ENCODE measurements at places on chromosomes 4 and X.

DNA sequence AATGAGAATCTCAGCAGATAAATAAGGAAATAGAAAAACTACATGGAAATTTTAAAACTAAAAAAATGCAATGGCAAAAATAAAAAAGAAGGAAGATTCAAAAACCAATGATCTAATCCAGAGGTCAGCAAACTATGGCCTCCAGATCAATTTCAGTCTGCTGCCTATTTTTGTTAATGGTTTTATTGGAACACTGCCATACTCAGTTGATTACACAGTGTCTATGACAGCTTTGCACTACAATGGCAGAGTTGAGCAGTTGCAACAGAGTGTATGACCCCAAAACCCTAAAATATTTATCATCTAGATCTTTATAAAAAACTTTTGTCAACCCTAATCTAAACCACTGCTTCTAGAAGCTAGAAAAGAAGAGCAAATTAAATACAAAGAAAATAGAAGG lies 170.3 kb downstream of the RAB28 start:
- no peak for DNase-seq

DNA sequence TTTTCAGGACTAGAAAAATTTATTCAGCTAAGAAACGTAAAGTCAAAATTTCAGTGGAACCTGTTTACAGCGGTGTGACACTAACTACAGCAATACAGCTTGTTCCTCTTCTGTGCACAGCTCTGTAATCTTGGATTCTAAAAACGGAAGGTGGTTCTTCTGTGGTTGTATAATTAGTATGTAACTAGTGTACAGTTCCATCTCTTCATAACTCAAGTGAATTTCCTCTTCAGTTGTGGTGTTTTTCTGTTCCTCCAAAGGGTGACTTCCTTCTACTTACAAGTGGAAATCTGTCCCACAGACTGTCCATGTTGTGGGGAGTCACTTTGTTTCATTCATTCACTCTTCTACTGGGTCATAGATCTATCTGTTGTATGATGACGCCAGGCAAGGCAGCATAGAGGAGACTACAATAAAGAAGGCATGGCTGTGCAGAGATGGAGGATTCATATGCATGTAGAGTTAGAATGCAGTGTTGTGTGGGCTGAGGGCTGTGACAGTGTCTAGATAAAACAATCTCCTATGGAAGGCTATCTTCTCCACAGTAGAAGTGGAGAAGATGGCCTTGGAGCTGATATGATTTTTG lies 5.4 kb downstream of the DAPP1 start:
- no peak for DNase-seq

DNA sequence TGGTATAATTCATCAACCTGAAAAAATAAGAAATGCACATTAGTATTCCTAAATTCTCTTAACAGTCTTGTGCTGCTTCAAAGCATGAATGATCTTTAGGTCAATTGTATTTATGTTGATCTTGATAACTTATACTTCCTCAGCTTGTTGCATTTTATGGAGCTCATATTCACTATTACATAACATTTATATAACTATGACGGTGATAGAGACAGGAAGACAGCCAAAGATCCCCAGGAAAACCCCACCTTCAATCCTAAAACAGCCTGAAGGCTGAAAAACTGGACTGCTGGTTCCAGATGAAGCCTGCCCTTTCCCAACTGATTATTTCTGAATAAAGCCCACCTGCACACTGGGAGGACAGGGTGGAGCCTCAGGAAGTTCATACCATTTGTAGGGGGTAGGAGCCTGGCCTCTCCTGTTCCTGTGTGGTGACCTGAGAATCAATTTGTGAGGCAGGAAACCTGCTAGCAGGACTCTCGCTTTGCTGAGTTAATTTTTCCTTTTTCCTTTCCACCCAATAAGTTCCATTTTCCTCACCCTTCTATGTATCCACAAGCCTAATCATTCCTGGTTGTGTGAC lies 30.5 kb downstream of the MAGEC1 start:
- DNase-seq, result no peak

DNA sequence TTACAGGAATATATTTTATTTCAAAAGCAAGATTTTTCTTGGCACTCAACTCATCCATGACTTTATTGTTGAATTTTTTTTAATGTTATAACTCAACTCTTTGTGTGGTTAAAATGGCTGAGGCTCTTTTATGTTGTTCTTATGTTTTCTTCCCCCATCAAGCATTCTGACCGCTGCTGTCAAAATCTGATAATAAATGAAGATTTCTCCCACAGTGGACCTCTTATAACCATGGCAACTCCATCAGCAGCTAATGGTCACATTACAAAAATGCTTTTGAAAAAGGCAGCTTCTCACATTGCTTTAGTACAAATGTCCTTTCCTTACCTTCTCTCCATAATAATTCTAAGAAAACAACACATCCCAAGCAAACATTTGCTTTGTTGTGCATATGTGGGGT lies 96.0 kb upstream of the ATOH1 start:
- no peak for DNase-seq

GRCh38 chr4:118357601-118358000 lies 4.8 kb upstream of the PRSS12 start:
- DNase-seq, result no peak

DNA sequence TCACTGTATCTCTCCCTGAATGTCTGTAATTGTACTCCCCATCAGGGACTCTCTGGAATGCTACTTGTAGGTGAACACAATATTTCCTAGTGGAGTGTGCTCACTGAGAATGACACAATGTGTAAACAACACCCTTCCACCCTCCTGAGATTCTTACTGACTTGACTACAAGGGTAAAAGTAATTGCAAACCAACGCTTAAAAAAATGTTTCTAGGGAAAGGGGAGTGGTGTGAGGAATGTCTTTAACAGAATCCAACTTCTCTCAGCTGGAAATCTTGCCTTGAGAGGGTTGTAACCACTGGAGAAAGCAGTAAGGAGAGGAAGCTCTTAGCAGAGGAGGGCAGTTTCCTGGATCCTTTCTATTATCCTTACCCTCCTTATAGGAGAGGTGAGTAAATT lies 5.1 kb upstream of the RAPGEF2 start:
- DNase-seq, result no peak

DNA sequence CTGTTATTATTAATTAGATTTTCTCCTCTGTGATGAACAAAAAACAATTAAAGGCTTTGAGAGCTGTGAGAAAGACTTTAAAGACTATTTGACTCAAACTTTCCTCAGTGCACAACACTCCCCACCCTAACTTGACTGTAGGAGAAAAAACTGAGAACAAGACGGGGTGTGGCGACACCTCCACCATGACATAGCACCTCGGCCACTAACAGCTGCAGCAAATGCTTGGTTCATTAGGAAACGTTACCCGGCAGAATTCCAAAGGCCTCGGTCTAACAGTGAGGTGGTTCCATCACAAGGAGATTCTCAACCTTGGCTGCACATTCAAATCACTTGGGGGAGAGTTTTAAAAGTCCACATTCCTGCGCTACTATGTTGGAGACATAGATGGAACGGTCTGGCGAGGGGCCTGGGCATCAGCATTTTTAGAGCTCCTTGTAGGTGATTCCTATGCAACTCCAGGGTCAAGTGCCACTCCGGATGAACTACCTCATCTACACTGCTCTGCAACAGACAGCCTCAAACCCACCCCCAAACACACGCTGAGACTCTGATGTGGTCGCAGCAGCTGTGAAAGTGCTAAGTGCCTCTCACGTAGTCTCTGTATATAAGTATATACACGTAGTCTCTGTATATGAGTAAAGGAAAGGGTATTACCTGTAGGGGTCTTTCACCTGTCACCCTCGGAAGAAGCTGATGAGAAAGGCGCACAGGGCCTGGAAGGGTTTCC lies 1.0 kb downstream of the FGFBP2 start:
- no peak for DNase-seq

DNA sequence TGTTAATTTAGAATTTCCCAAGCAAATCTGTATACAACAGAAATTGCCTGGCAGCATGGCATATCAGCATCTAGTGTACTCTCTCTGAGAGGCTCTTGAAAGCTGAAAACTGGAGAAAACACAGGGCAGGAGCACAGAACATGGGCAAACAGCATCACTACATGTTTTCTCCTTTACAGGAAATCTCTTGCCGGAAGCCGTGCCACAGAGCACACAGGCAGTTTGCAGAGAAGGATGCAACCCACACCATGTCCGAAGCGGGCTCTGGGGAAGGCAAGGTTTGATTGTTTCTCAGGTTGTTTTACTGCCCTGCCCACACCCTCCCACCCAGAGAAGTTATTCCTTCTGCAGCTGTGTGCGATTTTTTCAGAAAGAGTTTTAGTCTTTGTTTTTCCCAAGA lies 41.1 kb upstream of the FAM9C start:
- no peak for DNase-seq

DNA sequence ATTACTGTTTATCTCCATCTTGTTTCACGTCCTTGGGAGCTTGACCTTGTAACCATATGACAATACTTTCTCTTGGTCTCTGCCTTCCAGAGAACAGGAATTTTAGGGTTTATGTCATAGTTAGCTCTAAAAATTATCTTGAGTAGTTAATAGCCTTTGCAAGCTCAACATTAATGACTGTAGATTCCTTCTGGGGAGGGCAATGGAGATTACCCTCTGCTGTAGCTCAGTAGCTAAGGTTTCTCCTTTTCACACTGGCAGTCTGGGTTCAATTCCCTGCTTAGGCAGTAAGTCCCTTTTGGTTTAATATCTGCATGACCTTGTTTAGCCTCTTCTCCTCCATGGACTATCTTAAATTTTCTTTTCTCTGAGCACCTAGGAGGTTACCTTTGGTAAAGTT lies 181.7 kb upstream of the GPR101 start:
- DNase-seq, result no peak

GRCh38 chr4:180350901-180351300 lies 1892.3 kb upstream of the TENM3 start:
- no peak for DNase-seq

DNA sequence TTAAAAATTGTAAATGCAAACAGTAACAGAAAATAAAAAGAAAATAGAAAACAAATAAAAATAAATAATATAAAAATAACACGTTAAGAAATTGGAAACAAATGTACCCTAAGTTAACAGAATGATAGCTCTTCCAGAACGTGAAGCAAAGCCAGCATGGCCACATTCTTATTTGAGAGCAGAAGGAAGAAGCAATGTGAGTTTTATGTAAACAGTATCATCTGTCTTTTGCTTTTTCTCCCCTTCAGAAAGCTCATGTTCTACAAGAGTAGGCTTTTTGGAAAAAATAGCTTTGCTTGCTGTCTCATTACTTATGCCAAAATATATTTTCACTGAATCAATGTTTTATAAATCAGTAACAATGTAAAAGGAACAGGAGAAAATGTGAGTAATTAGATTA lies 18.7 kb downstream of the NPY2R start:
- no peak for DNase-seq

GRCh38 chr4:101774807-101775206 lies 15.7 kb upstream of the BANK1 start:
- DNase-seq, result no peak

- DNase-seq, result no peak
These were observed 347.7 kb downstream of the FBXO8 start for GRCh38 chr4:173935622-173936405.

- DNase-seq, result no peak
These were observed 125.9 kb downstream of the FRYL start for GRCh38 chr4:48654015-48654664.

GRCh38 chr4:3531879-3532750 lies at the start of gene LRPAP1:
Gene LRPAP1 (minus strand): TSS chr4:3532422. CDS start chr4:3532412, 10 bp downstream.
- peak; percentile 95 for DNase-seq

DNA sequence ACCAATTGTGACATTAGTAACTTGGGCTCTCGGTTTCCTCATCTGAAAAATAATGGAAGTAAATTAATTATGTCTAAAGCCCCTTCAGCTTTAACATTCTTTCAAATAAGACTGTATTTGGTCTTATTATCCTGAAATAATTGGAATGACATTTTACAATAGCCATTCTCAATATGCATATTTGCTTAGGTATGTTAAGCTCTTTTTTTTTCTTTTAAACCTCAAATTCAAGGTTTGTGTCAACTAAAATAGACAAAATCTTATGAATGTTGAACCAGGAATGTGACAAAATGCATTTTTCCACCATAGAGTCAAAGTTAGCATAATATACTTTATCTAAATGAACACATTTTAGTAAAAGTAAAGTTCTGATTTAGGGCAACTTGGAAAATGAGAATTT lies 34.4 kb upstream of the TET2 start:
- no peak for DNase-seq

- DNase-seq, result no peak
These were observed 47.8 kb upstream of the SETD7 start for GRCh38 chr4:139603576-139604410.

DNA sequence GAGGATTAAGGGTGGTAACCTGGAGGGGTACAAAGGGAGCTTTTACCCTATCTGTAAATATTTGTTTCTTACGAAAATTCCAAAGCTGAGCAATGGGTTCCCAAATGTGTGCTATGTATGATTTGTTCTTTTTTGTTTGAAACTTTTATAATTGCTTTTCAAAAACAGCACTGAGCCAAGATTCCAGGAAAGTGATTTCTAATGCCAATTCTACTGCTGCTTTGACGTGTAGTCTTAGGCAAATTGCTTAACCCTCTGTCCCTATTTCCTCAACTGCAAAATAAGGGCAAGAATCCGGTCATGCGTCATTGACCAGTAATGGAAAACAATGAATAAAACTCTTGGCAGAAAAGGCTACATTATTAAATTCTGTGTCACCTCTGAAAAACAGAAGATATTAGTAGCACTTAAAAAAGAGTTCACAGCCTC lies 454.7 kb downstream of the IL15 start:
- no peak for DNase-seq

DNA sequence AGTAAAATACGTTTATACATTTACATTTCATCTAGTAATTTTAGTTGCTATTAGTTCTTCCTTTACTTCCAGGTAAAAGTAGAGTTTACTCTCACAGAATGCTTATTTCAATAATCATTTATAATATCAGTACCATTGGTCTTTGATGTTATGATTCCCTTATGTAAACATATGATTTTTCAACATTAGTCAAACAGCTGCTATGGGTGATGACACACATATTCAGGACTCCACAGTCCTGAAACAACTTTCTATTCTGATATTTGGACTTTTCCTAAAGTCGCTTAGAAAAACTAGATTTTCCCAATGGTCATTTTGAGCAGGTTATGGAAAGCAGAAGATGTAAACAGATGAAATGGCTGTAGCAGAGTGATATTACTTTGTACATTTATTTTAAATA lies 369.8 kb downstream of the UNC5C start:
- no peak for DNase-seq

- DNase-seq, result no peak
These were observed 51.5 kb downstream of the ACSL4 start for GRCh38 chrX:109681475-109682081.

DNA sequence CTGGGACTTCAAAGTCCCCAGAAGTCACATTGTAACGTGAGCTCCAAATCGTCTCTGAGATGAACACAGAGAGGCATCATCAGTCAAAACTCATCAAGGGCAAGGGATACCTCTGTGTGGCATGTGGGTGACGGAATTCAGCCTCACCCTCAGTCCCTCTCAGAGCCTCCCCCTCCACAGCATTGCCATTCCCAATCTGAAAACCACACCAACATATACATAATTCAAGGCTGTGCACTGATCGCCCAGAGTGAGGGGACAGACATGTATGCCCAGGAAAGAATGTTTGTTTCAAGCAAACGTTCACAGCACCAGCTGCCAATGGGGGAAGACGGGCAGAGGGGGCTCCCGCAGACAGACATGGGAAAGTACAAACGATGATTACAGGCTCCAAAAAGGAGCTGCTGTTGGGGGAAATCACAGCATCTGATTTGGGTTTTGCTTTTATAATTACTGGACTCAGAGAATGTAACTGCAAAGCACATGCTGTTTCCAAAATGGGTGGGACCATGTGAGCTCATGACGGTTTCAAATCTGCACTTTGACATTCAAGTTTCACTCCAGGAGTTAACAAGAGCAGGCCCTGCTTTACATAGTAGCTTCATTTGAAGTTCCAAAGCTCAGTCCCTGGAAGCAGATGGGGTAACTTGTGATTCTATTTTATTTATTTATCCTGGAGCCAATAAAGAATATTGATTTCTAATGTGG lies 88.3 kb downstream of the CLCN4 start:
- DNase-seq, result no peak
